ENCODE measurements at places on chromosomes 5 and 9.

DNA sequence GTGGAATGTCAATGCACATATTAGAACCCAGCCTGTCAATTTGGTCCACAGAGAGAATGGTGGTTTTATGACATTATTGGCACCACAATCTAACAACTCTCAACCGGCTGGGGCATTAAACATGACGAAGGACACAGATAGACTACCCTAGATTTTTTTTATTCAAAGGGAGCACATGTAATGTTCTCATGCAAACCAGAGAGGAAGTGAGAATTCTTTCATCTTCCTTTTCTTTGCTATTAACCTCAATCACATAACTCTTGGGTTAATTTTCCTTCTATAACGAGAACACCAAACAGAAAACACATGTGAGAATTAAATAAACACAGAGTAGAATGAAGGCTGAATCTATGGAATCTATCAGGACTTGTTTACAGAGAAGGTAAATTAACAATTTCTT is 94.9 kb upstream of the TNC start:
- no peak for DNase-seq

GRCh38 chr5:91016322-91016721 is 366.8 kb downstream of the ARRDC3 start:
- no peak for DNase-seq

DNA sequence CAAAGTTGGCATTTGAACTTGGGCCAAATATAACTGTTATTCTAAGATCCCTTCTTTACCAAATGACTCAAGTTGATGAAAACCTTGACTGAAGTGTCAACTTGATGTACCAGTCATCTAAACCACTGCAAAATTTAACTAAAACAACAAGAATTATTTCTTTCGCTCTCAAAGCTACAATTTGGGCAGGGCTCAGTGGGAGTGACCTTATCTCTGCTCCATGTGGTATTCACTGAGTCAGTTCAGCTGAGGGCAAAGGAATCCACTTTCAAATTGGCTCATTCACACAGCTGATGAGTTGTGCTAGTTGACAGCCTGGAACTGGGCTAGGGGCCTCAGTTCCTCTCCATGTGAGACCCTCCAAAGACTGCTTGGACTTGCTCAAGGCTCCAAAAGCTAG is 166.3 kb downstream of the RORB start:
- no peak for DNase-seq

- DNase-seq = no peak
Measured at GRCh38 chr5:94326586-94326985, 291.8 kb downstream of the KIAA0825 start.

GRCh38 chr5:27947088-27947487 is 908.7 kb upstream of the CDH9 start:
- DNase-seq = no peak

- DNase-seq = no peak
Measured at GRCh38 chr5:15521381-15522186, 21.6 kb downstream of the FBXL7 start.

Measured in activated CD4-positive, alpha-beta T cell treated with anti-CD3 and anti-CD28 coated beads for 4 hours (primary cell).